ENCODE measurements at places on chromosomes 6 and 20. TPM values are rescaled to one million over a fixed set of nuclear protein-coding genes. Genes with fewer than 3 reads are reported as not detected.

The SDC4 gene
- 129 TPM for total RNA-seq

The HLA-DRA gene
- not detected for total RNA-seq

The PPP1R14C gene
- total RNA-seq: 1.9 TPM

The MUCL3 gene
- total RNA-seq: not detected

The TMEM200A gene
- 116 TPM for total RNA-seq

The C20orf202 gene
- 0.12 TPM for total RNA-seq

All from uterine smooth muscle cell (primary cell).